Nephron progenitor cell (in vitro differentiated cells): ENCODE measurements at places on chromosomes 5 and 9.

- DNase-seq, result no peak
Measured at GRCh38 chr9:103837940-103838339, 256.2 kb upstream of the SMC2 start.

DNA sequence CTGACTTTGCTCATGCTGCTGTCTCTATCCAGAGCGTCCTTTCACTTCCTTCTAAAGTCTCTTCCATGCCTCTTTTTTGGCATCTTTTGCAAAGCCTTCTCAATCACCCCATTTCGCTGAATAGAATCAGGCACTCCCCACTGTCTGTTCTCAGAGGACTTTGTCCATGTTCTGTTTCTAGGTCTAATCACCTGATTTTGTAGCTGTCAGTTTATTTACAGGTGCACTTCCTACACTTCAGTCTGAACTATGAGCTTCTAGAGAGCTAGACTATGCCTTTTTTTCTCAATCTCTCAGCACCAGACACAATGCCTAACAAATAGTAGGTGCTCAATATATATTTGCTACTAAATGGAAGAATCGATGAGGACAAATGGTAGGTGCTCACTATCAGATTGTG, 29.9 kb downstream of the TLR4 start:
- DNase-seq, result no peak

GRCh38 chr5:146644831-146645230, 128.8 kb upstream of the GPR151 start:
- DNase-seq, result no peak

- no peak for DNase-seq
Measured at GRCh38 chr5:36535378-36535777, 71.0 kb upstream of the SLC1A3 start.

GRCh38 chr9:96006961-96007360, 131.5 kb downstream of the ERCC6L2 start:
- DNase-seq, result no peak

DNA sequence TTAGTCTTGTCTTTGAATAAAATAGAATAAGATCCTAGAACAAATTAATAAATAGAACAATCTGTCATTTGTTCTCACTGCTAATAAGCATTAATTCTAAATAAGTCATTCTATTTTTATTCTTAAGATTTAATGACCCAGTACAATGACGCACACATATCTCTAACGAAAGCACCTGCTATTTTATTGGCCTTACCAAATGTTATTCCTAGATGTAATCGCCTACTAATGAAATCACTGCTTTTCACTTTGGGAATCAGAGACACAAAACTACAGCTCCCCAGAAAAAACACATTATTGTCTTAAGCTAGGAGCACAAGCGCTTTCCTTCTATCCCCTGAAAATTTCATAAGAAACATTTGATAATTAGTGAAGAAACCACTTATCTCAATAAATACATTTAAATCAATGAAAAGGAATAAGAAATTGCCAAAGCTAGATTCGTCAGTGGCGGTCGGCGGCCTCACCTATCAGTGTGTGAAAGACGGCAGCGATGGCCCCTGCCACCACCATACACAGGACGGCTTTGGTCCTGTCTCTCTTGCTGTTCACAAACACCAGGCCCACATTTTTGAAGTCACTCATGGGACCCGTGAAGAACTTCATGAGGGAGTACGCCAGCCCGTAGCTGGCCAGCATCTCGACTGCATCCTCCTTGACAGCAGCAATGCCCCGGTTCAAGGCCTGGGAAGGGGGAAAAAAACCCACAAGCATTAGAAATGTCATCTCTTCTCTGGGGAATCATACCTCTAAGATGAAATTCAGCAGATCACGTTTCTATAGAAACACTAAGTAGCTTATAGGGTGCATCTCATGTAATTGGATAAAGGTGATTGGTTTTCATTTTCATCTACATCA, 102.8 kb downstream of the ANKH start:
- no peak for DNase-seq

GRCh38 chr5:143275512-143276363, 127.7 kb downstream of the NR3C1 start:
- DNase-seq, result no peak

- DNase-seq, result no peak
Measured at GRCh38 chr5:138594305-138595058, 19.3 kb upstream of the HSPA9 start.

GRCh38 chr5:172077664-172078425, 71.4 kb upstream of the FBXW11 start:
- no peak for DNase-seq

DNA sequence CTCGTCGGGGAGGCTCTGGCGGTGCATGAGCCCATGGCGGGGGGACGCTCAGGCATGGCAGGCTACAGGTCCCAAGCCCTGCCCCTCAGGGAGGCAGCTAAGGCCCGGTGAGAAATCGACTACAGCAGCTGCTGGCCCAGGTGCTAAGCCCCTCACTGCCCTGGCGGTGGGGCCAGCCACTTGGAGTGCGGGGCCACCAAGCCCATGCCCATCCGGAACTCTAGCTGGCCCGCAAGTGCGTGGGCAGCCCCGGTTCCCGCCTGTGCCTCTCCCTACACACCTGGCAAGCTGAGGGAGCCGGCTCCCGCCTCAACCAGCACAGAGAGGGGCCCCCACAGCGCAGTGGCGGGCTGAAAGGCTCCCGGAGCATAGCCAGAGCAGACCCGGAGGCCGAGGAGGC, 1896.9 kb upstream of the CDH6 start:
- DNase-seq, result no peak

- no peak for DNase-seq
Measured at GRCh38 chr9:13239208-13239607, 40.3 kb downstream of the MPDZ start.

DNA sequence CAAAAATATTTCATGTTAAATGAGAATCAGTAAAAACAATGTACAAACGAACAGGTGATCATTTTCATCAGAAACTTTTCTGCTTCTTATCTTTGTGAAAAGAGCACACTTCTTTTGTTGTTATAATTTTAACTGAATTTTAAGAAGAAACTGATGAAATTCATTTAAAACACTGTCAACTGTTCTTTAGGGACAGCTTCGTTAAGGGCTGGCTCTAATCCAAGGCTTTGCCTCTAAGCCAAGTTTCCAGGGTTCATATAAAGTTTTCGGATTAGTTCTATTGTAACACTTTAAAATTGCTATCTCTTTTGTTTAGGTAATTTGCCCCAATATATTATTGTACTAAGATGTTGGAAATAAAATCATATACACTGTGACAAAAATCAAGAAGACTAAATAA, 559.2 kb downstream of the TUSC1 start:
- DNase-seq, result no peak

- DNase-seq, result no peak
Measured at GRCh38 chr9:37566716-37567115, 9.5 kb downstream of the FBXO10 start.

DNA sequence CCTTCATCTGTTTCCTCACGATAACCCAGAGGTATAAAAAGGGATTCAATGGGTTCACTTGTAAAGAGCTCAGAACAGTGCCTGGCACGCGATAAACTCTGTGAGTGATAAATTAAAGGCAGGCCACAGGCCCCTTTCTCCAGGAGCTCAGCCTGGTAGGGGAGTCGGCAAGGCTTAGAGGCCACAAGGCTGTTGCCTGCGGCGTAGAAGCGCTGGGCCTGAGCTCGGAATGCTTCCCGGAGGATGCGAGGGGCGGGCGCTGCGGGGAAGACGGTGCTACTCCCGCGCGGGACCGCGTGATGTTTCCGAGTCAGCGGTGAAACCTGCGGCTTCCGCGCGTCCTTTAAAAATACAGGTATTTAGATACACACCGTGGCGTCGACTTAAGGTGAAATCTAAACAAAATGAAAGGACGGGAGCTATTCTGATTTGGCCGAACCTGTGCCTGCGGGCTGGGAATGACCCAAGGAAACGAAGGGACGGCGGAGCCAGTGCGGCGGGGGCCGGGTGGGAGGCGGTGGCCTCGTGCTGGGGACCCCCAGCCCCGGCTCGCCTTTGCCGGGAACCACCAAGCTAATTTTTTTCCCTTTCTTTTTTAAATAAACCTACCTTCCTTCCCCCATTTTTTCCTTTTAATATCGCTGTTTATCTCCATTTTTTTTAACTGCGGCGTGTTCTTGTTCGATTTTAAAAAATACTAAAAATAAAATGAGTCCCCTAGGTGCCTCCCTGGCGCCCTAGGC, 6.2 kb downstream of the NKX2-5 start:
- peak; percentile 56 for DNase-seq

DNA sequence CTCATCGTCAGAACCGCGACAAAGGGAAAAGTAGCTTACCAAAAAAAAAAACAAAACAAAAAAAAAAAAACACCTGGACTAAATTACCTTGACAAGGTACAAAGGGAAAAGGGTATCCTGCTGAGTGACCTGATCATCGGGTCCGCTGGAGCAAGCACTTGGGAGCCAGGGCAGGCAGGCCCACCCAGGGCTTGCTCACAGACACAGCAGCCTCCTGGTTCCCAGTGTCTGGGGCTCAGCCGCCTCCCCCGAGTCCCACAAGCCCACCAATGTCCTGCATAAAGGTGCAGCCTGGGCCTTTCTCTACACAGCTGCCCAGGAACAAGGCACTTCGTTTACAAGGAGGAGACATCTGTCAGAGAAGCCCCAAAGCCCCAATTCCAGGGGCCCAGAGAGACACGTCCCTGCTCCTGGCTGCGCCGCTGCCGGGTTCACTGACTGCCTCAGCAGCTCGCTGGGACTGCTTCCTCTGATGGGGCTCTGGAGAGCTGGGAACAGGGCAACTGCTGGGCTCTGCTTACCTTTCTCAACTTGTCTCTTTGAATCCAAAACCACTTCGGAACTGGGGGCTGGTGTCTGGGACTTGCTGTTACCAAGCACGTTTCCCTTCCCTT, 63.4 kb downstream of the GOLM1 start:
- peak; percentile 12 for DNase-seq
